Stimulated activated CD4-positive, alpha-beta T cell treated with anti-CD3 and anti-CD28 coated beads, TNF-alpha, amount 100 ng/mL, for 48 hours (primary cell): ENCODE measurements at places on chromosomes 3 and 15.
A peak's percentile ranks its signal among the peaks of the same experiment; 100 is the strongest.

- DNase-seq, result no peak
Observed at GRCh38 chr3:42066516-42067181, 24.5 kb upstream of the TRAK1 start.

DNA sequence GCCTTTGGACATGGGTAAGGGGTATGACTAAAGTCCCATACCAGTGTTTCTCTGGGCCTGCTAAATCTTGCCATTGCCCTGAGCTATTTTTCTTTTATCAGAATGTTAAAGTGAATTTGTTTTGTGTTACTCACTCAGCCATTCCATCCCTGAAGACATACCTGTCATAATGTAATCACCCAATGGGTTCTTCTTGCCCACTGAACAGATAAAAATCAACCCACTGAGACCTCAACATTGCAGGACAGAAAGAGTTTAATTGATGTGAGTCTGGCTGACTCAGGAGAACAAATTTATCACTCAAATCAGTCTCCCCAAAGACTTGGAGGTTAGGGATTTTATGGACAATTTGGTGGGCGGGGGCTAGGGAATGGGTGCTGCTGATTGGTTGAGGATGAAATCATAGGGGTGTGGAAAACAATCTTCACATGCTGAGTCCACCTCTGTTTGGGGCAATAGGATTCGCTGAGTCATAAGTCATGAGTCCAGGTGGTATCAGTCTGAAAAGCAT, 47.4 kb downstream of the ILDR1 start:
- no peak for DNase-seq

DNA sequence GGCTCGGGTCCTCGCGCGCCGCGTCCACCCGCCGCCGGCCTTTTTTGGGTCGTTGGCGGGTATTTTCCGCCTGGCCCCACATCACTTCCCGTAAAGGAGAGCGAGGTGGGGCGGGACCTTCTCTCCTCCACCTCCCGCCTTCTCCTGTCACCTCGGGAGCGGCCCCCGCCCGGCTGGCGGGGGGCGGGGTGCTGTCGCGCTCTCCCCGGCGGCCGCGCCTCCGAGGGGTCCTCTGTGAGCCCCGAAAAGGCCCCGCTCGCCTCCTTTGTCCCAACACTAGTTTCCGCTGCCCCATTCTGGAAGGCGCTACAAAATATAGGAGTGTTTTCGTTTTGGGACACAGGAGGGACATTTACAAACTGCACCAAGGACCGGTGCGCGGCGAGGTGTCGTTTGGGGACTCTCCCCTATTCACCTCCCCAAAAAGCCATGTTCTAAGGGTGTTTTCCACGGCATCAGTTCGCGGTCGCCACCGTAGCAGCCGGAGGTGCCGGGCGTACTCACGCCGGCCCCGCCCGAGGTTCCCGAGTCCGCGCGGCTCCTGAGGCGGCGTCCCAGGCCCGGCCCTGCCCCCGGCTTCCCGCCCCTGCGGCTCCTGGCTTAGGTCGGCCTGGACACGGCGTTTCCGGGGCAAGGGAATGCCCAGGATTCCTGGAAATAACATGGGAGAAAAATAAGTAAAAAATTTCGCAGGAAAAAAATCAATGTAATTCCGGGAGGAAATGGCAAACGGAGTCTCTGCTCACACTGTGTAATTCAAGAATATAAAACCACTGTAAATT, at the start of gene RAB27A:
RAB27A (minus strand) TSS at position 68 of the 782 bp plus-strand sequence. CDS start 54,879 bp downstream, outside the sequence.
- peak; percentile 70 for DNase-seq

- no peak for DNase-seq
Observed at GRCh38 chr3:130117933-130118332, 36.3 kb downstream of the ALG1L2 start.

DNA sequence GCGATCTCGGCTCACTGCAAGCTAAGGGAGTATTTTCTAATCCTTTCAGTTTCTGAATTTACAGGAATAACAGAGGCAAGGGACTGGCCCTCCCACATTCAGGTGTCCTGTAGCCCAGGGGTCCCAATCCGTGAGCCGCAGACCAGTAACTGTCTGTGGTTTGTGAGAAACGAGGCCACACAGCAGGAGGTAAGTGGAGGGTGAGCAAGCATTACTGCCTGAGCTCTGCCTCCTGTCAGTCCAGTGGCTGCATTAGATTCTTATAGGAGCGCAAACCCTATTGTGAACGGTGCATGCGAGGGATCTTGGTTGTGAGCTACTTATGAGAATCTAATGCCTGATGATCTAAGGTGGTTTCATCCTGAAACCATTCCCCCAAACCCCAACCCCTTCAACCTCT, 5.0 kb upstream of the IL17RC start:
- no peak for DNase-seq

DNA sequence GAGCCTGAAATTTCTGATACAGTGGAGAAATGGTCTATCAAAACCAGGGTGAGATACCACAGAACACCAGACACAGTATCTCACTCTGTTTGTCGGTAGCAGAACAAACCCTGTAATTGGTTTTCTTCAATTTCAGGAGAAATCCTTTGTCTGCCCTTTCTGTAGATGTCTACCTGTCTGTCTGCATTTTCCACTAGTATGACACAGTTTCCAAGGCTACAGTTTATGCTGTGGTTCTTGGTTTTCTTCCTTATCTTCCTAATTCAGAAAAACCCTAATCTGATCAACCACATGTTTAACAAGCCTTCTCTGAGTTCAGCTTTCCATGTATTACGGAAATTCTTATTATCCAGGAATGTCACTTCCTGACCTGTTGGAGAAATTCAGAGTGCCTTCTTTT, 70.8 kb downstream of the SCN11A start:
- no peak for DNase-seq

- no peak for DNase-seq
Observed at GRCh38 chr3:175185903-175186302, 326.8 kb downstream of the NAALADL2 start.

- DNase-seq, result no peak
Observed at GRCh38 chr3:4720316-4721075, 227.3 kb downstream of the ITPR1 start.

DNA sequence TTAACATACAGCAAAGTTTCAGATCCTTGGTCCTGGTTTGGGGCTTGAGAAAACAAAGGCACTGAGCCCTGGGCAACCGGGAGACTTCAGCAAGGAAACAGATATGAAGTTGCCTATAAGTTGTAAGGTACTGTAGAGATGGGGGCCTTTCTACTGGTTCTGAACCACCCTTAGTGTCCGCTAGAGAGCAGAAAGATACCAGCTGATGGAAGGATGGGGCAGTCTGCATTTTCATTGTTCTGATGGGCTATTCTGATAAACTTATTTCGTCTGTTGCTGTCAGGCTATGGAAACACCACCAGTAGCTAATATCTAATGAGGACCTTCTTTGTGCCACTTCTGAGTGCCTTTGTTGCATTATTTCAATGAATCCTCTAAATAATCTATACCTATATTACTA, 38.7 kb downstream of the FGD5 start:
- no peak for DNase-seq

DNA sequence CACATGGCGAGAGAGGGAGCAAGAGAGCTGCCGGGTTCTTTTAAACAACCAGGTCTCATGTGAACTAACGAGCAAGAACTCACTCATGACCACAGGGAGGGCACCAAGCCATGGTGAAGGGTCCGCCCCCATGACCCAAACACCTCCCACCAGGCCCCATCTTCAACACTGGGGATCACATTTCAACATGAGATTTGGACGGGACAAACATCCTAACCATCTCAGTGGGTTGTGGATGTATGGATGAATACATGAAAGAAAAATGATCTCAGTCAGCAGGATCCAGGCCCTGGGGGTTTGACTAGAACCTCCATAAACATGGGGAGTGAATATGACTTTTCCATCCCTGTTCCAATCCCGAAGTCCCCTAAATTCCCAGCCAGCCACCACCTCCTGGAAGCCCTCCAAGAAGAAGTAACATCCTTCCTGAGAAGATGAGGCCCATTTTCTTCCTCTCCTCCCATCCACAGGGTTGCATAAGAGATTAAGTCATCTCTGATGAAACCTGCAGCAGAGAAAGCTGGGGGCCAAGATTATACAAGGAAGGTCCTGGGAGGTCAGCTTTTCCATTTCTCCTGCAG, 9.5 kb downstream of the CAV3 start:
- no peak for DNase-seq

DNA sequence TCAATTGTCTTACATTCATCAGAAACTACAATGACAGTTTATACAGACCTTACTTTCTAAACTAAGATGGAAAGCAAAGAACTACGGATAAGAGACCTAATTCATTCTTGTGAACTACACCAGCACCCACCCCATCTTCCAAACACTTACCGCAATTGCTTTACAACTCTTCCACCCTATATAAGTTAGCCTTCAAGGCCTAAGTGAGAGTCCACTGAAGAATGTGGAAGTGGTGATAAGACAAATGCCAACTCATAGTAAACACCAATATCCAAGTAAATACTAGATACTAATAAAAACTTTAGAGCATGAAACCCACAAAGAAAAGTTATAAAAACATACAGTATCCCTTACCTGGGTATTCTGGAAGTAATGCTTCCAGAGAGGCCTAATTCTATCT, 13.6 kb downstream of the ARF4 start:
- no peak for DNase-seq

DNA sequence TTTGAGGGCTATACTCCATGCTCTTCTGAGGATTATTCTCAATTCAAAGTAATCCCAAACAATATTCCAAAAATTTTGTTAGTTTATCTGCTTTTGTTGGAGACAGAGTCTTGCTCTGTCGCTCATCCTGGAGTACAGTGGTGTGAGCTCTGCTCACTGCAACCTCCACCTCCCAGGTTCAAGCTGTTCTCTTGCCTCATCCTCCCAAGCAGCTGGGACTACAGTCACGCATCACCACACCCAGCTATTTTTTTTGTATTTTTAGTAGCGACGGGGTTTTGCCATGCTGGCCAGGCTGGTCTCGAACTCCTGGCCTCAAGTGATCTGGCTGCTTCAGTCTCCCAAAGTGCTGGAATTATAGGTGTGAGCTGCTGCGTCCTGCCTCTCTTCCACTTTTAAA, 39.1 kb downstream of the MEF2A start:
- DNase-seq, result no peak

DNA sequence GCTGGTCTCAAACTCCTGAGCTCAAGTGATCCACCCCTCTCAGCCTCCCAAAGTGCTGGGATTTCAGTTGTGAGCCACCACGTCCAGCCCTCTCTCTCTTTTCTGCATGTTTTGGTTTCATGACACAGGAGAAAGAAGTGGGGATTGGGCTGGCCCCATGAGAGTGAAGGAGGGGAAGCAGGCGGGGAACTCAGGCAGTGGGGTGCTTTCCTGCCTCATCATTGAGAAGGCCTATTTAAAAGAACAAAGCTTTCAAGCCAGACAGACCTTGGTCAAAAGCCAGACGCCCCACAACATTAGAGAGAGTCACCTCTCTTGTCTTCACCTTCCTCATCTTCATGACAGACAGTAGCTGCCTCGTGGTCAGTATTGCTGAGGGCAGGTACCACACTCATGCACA, 15.9 kb downstream of the PSTPIP1 start:
- DNase-seq, result no peak

- no peak for DNase-seq
Observed at GRCh38 chr3:99945328-99945995, 127.8 kb downstream of the CMSS1 start.

- DNase-seq, result no peak
Observed at GRCh38 chr15:27869697-27870281, 229.3 kb downstream of the OCA2 start.

DNA sequence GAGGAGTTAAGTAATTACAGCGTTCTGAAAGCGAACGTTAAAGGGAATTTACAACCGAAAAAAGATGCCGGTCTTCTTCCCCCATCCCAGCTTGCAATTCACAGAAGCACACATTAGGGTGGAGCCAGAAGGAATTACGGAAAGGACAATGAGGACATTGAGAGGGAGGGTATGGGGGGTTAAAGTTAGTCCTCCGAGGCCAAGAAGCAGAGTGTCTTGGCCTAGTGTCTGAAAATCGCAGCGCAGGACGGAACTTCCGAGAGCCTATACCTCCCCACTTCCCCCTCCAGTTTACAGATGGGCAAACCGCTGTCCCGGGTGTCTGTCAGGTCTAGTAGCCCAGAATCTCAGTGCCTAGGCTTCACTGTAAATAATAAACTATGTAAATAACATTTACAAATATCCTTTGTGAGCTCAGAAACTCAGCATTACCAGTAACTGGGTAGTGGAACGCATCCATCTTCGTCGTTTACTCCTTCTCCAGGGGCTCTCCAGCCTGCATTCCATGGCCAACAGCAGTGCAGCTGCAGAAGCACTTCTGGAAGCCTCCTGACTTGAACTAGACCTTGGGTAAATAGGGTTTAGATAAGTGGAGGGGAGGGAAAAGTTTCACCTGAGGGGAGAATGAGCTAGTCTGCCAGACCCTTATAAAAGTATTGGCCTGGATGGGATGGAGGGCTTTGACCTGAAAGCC, 922 bp downstream of the ADPRH start:
- no peak for DNase-seq

- DNase-seq, result no peak
Observed at GRCh38 chr3:158794936-158795518, 6.8 kb upstream of the MFSD1 start.

DNA sequence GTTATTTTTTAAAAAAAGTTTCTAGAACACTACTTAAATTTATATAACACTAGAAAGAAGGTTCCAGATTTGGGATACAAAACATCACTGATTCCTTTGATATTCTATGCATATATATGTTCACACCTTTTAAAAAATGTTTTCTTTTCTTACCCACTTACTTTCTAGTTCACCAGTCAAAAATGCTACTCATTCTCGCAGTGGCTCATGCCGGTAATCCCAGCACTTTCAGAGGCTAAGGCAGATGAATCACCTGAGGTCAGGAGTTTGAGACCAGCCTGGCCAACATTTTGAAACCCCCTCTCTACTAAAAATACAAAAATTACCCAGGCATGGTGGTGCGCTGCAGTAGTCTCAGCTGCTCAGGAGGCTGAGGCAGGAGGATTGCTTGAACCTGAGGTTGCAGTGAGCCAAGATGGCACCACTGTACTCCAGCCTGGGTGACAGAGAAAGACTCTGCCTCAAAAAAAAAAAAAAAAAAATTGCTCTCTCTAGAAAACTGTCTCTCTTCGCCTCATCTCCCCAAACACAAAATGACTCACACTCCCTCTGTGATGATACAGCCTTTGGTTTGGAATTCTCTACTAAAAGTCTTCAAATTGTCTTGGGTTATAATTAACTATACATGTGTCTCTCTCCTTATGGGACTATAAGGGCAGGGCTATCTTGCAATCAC, 52.6 kb upstream of the TGFBR2 start:
- DNase-seq, result no peak

GRCh38 chr3:167895684-167896083, 160.2 kb downstream of the SERPINI1 start:
- DNase-seq, result no peak

GRCh38 chr3:8843347-8843746, 73.9 kb upstream of the OXTR start:
- DNase-seq, result no peak

DNA sequence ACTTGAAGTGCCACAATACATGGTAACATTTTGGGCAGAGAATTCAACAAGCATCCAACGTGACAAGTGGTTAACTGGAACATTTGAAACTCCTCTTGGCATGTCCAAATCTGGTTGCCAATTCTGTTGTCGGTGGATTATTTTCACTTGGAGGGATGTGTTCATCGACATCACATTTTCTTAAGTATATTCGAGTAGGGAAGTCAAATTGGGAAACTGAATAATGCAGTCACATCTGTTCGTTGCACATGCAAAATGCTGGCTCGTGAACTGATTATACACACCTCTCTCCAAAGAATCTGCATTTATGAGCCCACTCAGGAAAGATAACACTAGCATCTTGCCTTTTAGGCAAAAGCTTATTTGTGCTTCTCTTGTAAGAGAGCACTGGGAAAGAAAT, 139.7 kb downstream of the LIPC start:
- DNase-seq, result no peak

GRCh38 chr15:60898896-60899295, 330.2 kb downstream of the RORA start:
- no peak for DNase-seq

- DNase-seq, result no peak
Observed at GRCh38 chr3:567488-568185, 371.1 kb downstream of the CHL1 start.
